ENCODE measurements at places on chromosomes 6 and 20.

- no peak for DNase-seq
Measured at GRCh38 chr6:109008537-109009235, 86.0 kb downstream of the SESN1 start.

- DNase-seq, result no peak
Measured at GRCh38 chr6:33445119-33445603, 9.2 kb upstream of the ZBTB9 start.

GRCh38 chr6:33746036-33746600 lies 587 bp downstream of the IP6K3 start:
- DNase-seq, result no peak

- no peak for DNase-seq
Measured at GRCh38 chr20:14142964-14143627, 147.8 kb downstream of the MACROD2 start.

- DNase-seq, result no peak
Measured at GRCh38 chr6:138882369-138883017, 86.6 kb downstream of the ECT2L start.

- no peak for DNase-seq
Measured at GRCh38 chr6:37321516-37322415, 32.0 kb upstream of the RNF8 start.

GRCh38 chr6:28742668-28743270 lies 181.0 kb downstream of the TRIM27 start:
- DNase-seq, result no peak
